Ovary (tissue), 10 donors: ENCODE measurements at places on chromosomes 2 and 18.
A peak's percentile ranks its signal among the peaks of the same experiment; 100 is the strongest.

DNA sequence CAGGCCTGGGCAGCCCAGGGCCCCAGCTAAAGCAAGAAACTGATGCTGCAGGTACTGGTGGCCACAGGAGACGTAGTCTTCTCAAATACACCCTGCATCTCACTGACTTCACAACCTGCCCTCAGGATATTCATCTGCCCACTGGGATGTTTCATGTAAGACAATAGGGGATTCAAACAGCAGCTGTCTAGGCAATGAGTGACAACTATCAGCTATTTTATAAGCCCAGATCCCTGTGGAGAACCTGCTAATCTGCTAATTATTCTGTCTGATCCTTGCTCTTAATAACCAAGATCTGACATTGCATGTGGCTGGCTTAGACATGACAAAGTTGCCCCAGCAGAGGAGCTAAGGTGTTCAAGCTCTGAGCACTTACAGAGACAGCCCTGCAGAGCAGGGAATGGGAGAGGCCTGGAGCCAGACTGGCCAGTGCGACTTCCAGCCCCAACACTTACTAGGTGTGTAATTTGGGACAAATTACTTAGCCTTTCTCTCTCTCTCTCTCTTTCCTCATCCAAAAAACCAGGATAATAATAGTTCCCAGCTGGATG lies 28.6 kb downstream of the SIGLEC15 start:
- no peak for DNase-seq

DNA sequence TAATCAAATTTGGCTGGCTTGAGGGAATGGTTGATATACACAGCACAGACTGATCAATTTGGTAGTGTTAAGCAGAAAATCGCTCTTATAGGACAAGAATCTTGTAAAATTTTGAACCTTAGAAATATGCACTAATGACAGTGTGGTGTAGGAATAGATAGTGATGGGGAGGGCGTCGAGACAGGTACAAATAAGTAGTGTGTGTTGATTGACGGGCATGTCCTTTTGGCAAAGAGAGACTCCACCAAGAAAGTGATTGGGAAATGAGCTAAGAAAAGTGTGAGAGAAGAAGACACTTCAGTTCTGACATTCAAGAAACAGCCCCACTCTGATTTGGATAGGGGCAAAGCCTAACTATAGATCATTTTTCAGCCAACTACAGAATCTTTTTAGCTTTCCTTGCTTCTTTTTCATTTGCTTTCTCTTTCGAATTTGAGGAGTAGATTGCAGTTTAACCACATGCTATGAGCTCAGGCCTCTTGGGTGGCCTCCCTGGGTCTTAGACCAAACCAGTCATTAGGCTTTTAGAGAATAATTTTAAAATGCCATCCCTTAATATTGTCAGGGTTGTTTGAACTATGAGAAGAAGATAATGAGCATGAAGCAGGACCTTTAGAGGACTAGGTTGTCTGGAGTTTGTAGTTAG lies 127.1 kb downstream of the CERS6 start:
- no peak for DNase-seq

GRCh38 chr2:10232096-10232815 lies 70.4 kb upstream of the HPCAL1 start:
- no peak for DNase-seq

GRCh38 chr2:43475922-43476321 lies 119.9 kb downstream of the THADA start:
- no peak for DNase-seq

DNA sequence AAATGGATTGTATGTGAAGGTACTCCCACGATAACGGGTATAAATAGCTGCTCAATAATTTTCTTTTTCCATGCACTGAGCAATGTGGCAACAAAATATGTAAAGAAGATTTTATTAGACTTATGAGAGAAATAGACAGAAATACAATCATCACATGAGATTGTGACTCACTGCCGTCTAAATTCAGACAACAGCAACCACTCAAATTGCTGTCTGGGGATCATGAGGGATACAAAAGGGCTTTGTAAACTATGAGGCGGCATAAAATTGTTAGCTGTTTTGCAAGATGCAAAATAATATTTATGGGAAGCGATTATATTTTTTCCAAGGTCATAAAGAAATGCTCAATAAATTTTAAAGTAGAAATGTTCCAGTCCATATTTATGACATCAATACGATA lies 259.1 kb upstream of the AGAP1 start:
- DNase-seq, result no peak

DNA sequence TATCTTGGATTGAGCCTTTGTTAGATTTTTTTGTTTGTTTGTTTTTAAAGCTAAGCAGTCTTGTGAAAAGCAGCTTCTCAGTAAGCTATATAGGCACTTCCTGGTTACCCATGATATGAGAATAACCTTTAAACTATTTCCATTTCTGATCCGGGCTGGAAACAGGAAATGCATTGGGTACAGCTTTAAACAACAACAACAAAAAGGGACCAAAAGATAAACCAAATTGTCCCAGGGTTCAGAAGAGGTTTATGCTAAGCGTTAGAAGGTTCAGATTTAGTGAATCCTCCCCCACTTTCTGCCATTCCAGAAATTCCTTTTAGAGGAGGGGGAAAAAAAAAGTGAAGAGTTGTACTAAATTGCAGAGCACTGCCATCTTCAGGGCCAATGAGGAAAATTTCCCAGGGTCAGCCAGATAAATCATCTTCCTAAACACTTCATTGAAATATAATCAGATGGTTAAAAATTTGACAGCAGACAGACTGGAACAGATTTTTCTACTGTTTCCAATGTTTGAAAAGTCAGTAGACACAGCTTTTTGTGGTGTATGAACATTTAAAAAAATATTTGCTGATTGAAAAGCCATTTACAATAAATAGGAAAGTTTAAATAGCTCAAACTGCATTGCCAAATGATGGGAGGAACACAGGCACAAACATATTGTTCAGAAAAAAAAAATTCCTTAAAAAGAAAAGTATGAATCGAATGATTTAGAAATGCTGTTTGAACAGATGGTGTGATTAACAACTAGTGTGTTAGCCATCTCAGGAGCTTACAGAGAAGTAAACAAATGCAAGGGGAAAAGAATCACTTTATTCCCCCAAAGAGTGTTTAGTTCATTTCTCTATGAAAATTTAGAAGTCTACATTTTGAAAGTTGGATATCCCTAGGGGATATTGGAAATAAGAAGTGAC lies 189.9 kb upstream of the TANK start:
- peak; percentile 42 for DNase-seq

DNA sequence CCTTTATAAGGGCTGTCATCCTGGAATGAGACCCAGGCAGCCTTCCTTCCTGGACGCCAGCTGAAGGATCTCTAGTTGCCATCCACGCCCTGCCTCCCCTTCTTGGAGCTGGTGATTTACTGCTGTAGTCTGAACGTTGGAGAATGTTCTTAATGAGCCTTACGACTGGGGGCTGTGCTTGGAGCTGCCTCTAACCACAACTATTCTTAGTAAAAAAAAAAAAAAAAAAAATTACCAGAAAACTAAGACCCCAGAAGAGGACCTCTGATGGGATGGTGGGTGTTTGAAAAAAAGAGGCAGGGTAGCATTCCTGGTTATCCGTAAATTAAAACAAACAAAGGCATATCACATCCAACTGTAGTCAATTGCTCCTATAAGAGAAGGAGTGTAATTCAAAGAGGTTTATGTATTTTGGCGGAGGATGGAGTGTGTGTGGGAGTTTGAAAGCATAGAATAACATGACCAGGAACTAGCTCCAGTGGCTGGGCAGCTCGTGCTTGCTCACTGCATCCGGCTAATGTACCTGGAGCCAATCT lies 105.4 kb downstream of the QPCT start:
- DNase-seq, result no peak

DNA sequence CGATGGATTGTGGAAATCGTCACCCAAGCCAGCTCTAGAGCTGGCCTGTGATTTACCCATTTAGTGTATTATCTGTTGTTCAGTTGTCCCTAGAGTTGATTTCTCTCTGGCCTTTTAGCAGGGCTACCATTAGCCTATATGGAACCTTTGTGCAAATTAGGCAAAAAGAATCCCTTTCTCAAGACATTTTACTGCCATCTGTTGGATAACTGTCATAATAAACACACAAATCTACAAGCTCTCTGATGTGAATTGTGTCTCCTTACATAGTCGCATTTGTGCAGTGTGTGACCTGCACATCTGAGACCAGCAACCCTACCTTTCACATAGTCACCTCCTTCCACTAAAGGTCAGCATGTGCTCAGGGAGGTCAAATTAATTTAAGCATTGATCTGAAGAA lies 34.0 kb downstream of the LOXHD1 start:
- DNase-seq, result no peak

- DNase-seq, result no peak
Observed at GRCh38 chr2:203918264-203918663, 18.3 kb upstream of the ICOS start.

DNA sequence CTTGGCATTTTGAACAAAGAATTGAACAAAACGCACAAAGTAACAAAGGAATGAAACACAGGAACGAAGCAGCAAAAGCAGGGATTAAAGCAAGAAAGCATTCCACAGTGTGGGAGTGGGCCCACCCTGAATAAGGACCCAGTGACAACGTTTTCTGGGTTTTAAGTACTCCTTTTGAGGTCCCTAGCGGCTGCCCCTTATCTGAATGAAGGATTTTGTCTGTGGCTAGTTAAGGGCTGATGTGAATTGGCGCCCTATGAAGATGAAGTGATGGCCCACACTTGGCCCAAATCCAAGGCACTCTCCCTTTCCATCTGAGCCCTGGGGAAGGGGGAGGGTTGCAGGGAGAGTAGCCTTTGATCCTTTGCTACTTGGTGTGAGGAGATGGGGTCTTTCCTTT lies 7.8 kb upstream of the CCDC141 start:
- DNase-seq, result no peak

GRCh38 chr2:233449921-233450863 lies 95.9 kb downstream of the DGKD start:
- peak; percentile 13 for DNase-seq

DNA sequence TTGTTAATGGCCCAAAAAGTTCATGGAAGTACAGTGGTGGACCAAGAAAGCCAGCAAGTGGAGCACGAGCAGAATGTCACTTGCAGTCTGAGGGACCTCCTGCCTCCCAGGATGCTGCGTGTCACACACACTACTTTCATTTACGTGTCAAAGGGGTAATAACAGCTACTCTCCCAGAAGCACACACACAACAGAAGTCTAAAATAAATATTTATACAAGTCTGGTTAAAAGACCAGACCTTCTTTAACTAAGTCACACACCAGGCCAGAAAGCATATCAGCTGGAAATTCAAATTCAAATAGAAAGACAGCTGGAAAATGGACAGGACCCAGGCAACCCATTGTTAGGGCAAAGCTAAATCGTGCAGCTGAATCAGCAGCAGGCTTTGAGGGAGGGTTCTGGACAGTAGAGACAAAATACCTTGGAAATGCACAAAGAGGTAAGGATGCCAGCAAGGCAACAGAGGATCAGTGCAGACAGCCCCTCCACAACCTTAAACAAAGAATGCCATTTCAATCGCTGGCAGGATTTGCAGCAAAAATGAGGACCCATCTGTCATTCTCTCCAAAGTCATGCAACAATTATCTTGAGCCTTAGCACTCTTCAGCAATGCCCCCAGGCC lies 160.5 kb downstream of the TMEM163 start:
- DNase-seq, result no peak

DNA sequence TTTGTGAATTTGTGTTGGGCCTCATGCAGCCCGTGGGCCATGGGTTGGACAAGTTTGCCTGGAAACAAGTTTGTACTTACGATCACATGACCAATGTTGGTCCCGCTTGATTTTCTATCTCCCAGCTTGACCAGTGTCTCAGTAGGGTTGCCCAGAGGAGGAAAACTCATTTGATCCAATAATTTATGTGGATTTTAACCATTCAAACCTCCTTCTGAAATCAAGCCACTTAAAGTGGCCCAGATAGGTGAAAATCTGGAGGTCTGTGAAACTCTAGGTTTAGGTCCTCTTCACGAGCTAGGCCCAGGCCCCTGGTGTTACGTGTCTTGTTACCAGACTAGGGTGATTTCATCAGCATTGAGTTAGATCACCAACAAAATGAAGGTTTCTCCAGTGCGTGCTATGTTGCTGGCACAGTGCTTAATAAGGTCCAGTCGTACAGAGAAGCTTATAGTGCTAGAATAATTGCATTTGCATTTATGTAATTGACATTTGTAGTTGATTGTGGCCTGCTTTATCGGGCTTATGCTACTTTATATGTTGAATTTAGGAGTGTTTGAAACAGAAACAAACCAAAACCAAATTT lies 4.4 kb downstream of the ACTR2 start:
- no peak for DNase-seq

GRCh38 chr2:232741972-232742371 lies 34.4 kb downstream of the KCNJ13 start:
- DNase-seq, result no peak

- no peak for DNase-seq
Observed at GRCh38 chr18:48123324-48123723, 192.9 kb upstream of the SMAD2 start.

DNA sequence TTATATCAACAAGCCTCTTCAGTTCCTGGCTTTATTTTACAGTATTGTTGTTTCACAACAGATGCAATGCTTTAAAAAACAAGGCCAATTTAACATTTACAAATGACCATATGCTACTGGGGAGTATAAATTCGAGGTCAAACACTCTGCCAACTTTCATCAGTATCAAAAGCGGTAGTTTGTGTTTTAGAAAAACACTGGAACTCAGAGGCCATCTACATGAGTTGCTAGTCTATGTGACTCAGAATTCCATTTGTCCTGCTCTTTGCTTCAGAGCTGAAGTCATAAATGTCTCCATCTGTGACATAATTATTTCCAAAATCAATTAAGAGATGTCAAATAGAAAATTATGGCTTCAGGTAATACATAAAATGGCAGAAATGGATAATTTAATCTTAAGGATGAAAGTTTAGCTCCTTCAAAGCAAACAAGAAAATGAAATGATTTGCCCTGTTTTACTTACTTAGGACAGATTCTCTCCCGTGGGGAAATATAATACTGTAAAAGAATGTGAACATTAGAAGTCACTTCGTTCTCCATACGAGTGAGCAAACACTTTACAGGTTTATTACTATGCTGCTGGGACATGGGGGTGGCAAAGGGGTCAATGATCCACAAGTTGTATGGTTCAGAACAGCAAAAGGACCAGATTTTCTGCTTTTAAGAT lies 3.7 kb downstream of the MEX3C start:
- no peak for DNase-seq

- no peak for DNase-seq
Observed at GRCh38 chr18:33616556-33616955, 38.5 kb downstream of the ASXL3 start.

GRCh38 chr18:7000484-7001096 lies 117.0 kb downstream of the LAMA1 start:
- DNase-seq, result no peak

DNA sequence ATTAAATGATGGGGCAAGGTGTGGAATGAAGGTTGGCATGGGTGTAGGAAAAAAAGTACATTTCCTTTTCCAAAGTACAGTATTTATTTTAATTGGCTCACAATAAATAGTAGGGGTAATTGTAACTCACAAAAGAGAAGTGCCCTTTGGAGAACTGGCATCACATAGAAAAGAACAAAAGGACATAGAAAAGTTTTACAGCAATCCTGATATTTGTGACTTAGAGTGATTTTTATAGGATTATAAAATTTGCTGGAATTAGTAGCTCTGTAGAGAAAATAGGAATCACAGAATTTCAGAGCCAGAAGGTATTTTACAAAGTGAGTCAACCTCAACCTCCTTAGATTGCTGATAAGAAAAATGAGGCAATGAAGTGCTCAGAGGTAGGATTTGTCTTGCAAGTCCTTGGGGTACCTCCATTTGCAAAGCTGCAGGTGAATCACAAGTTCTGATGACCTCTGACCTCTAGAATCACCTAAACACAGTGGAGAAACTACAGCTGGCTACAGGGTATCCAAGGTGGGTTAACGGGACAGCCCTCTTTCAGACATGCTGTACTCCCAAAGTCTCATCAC lies 133.6 kb downstream of the SOCS6 start:
- no peak for DNase-seq

- no peak for DNase-seq
Observed at GRCh38 chr2:214865400-214865799, 55.9 kb upstream of the BARD1 start.
